NCI-H1048 (cell line): ENCODE measurements at places on chromosomes 6 and 20.

DNA sequence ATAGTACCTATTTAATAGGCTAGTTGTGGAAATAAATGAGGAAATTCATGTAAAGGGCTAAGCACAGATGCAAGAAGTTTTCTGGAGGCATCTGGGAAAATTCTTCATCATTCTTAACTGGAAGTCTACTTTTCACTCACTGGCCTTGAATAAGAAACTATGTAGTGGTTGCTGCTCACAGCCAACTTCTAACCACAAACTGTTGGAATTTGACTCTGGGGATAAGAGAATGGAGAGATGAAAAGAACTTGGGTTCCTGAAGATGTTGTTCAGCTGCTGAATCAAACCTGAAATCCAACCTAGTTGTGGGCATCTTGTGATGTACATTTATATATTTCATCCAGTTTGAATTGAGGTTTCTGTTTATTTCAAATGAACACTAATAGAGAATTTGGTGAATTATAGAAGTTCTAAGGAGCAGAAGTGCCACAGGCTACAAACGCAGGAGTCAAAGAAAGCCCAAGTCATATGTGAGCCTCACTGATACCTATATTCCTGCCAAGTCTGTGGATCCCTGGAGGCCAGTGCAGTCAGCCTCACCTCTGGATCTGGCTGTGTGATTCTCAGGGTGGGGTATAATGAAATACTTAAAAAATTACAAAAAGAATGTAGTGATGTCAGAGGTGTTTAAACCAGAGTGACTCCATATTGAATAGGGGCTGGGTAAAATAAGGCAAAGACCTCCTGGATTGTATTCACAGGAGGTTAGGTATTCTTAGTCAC lies 18.7 kb upstream of the MEI4 start:
- no peak for DNase-seq

GRCh38 chr6:119034827-119035458 lies 43.5 kb downstream of the FAM184A start:
- DNase-seq: no peak

DNA sequence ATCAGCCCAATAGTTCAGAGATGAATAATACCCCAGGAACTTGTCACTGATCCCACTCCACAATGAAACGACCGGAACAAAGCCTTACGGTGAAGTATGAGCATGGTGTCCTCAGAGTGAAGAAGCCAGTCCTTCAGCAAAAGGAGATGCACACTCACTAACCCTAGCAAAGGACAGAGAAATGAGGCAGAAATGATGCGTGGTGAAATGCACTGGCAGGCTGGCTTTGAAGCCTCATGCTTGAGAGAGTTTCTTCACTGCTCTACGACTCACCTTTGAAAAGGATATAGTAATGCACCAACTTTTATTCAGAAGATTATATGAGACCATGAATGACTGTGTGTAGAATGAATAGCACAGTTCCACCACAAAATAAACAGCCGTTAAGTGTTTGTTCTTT lies 74.8 kb downstream of the PHACTR1 start:
- DNase-seq: no peak

- no peak for DNase-seq
Observed at GRCh38 chr6:38027685-38028373, 208.3 kb downstream of the ZFAND3 start.

DNA sequence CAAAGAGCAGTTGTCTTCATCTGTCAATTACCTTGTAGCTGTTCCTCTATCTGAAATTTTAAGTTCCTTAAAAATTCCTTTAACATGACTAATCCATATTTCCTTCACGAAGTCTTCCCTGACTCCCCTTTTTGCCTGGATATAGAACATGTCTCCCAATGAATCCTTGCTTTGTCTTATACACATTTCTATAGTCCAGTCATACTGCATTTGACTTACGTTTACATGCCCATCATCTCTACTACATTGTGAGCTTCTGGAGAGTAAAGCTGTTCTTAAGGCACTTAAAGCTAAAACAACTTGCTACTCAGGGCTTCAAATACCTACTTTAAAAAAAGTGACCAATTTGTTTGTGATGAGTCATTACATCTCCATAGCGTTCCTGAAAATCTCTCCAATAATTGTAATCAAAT lies 4.9 kb downstream of the REV3L start:
- DNase-seq: no peak

- no peak for DNase-seq
Observed at GRCh38 chr6:36147294-36147693, 17.0 kb downstream of the MAPK13 start.
